ENCODE measurements at places on chromosomes 16 and 17. TPM values are rescaled to one million over a fixed set of nuclear protein-coding genes. Genes with fewer than 3 reads are reported as not detected.
A peak's percentile ranks its signal among the peaks of the same experiment; 100 is the strongest.

DNA sequence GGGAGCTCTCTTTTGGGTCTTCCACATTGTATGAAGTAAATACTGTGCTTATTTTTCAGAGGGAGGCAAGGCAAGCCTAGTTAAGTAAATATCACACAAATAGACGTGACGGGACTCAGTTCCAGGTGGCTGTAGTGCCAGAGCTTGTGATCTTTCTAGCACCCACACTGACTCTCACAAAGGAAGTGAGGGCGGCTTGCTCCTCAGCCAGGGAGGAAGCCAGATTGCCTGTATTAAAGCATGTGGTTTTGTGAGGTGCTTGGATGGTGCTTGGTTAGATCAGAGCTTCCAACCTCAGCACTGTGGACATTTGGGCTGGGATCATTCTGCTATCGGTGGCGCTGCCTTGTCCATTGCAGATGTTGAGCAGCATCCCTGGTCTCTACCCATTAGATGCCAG lies 80.1 kb downstream of the VAT1L start:
- H3K27me3 ChIP-seq = no peaks in the 10 kb centered on the region
- DNase-seq = no peak
- peaks cover 17% of the 10 kb centered on the region for H3K4me1 ChIP-seq
- H3K4me3 ChIP-seq = no peak overlapping the region
- no peak overlapping the region for H3K27ac ChIP-seq
- H3K36me3 ChIP-seq = no peaks in the 10 kb centered on the region

QPRT gene
- 27.8 TPM for total RNA-seq

SOX15 gene
- 1.7 TPM for total RNA-seq

PDXDC1 gene
- total RNA-seq = 67.2 TPM

DNA sequence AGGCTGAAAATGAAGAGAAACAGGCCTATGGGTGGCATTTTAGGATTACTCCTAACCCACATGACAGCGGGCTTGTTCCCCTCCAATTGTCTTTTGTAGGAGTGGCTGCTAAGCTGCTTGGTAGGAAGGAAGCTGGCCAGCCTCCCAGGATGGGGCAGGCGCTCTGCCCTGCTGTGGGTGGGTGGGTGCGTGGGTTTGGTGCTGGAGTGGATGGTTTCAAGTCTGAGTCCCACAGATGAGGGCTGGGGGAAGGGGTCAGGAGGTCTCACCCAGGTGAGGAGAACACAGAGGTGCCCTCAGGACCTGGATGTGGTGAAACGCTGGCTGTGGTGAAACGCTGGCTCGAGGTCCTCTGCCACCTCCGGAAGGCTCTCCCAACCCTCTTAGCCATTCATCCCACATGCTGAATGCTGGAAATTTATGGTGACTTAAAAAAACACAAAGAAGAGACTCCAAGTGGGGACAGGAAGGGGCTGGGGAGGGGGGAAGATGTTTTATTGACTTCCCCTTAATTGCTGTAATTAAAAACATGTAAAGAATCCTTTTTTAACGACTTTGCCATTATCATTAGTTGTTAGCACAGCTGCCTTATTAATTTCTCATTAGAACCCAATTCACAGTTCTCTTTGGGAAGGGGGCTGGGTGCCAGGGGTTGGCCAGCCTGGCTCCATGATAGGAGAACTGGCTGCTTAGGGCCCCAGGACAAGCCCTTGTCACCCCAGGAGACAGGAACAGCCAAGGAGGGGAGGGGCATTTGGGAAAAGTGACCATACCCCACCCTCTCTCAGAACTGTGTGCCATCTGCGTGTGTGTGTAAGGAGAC lies 153.5 kb upstream of the CDC42EP4 start:
- no peak for DNase-seq
- no peak overlapping the region for H3K27ac ChIP-seq
- no peak overlapping the region for H3K4me3 ChIP-seq
- no peaks in the 10 kb centered on the region for H3K27me3 ChIP-seq
- H3K4me1 ChIP-seq = no peaks in the 10 kb centered on the region

MYH13 gene
- total RNA-seq = not detected

DNA sequence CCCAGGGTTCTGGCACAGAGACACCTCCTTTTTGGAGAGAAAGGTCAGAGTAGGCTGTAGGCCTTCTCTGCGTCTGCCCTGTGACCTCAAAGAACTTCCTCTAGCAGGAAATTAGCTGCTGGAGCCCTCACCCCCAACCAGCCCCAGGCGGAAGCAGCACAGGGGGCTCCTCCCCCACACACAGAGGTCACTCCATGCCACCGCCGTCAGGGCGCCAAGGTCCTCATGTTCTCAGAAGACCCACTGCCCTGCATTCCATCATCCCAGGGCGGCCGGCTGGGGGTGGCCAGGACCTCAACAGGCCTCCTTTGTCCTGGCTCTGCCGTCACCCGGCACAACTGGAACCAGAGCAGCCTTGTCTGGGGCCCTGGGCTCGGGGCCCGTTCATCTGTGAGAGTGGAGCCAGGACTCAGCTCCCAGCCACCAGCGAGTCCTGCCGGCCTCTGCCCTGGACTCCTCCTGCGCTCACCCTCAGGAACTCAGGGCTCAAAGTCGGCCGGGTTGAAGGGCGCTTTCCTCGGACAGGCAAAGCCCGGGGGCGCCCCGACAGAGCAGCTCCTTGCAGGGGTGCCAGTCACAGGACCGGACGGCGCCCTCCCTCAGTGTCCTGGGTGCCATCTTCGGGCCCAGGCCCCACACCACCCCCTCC lies 1.2 kb downstream of the TMC6 start:
- peak overlapping the region; percentile 96 for H3K27ac ChIP-seq
- no peaks in the 10 kb centered on the region for H3K27me3 ChIP-seq
- DNase-seq = peak; percentile 78
- peaks cover 59% of the 10 kb centered on the region for H3K4me1 ChIP-seq
- H3K36me3 ChIP-seq = peaks cover 26% of the 10 kb centered on the region

GRCh38 chr17:4499431-4500190 lies 930 bp downstream of the SPNS2 start:
- peak overlapping the region; percentile 59 for H3K4me3 ChIP-seq
- DNase-seq = peak; percentile 42
- H3K27ac ChIP-seq = peak overlapping the region; percentile 85
- H3K27me3 ChIP-seq = no peaks in the 10 kb centered on the region
- H3K4me1 ChIP-seq = peaks cover 43% of the 10 kb centered on the region

- peak; percentile 43 for DNase-seq
- peak overlapping the region; percentile 84 for H3K27ac ChIP-seq
- peaks cover 25% of the 10 kb centered on the region for H3K27me3 ChIP-seq
- peak overlapping the region; percentile 57 for H3K4me3 ChIP-seq
- no peaks in the 10 kb centered on the region for H3K36me3 ChIP-seq
These were observed 5.6 kb upstream of the CRYM start for GRCh38 chr16:21283521-21284289.

GRCh38 chr16:82655072-82655714 lies 28.4 kb downstream of the CDH13 start:
- DNase-seq = no peak
- H3K4me1 ChIP-seq = peaks cover 52% of the 10 kb centered on the region
- no peaks in the 10 kb centered on the region for H3K27me3 ChIP-seq

- H3K4me1 ChIP-seq = peaks cover 59% of the 10 kb centered on the region
- no peaks in the 10 kb centered on the region for H3K36me3 ChIP-seq
- H3K27ac ChIP-seq = peak overlapping the region; percentile 81
- no peak overlapping the region for H3K4me3 ChIP-seq
- H3K27me3 ChIP-seq = no peaks in the 10 kb centered on the region
These were observed 57.2 kb upstream of the MED9 start for GRCh38 chr17:17419631-17420030.

- H3K27me3 ChIP-seq = no peaks in the 10 kb centered on the region
- no peak overlapping the region for H3K4me3 ChIP-seq
- no peak overlapping the region for H3K27ac ChIP-seq
- no peak for DNase-seq
- H3K36me3 ChIP-seq = peaks cover 30% of the 10 kb centered on the region
These were observed 32.1 kb downstream of the TOM1L1 start for GRCh38 chr17:54932711-54933110.

ATP1B2 gene
- total RNA-seq = 4.4 TPM

- no peaks in the 10 kb centered on the region for H3K4me1 ChIP-seq
- peaks cover 64% of the 10 kb centered on the region for H3K27me3 ChIP-seq
- H3K4me3 ChIP-seq = no peak overlapping the region
- no peak overlapping the region for H3K27ac ChIP-seq
These were observed 203.4 kb upstream of the FOXF1 start for GRCh38 chr16:86306811-86307513.

GRCh38 chr17:17647524-17648178 lies 33.6 kb upstream of the RAI1 start:
- DNase-seq = no peak
- no peaks in the 10 kb centered on the region for H3K27me3 ChIP-seq
- H3K4me3 ChIP-seq = no peak overlapping the region
- no peaks in the 10 kb centered on the region for H3K4me1 ChIP-seq
- no peak overlapping the region for H3K27ac ChIP-seq
- H3K36me3 ChIP-seq = no peaks in the 10 kb centered on the region

ADORA2B gene
- 0.66 TPM for total RNA-seq

DUXB gene
- total RNA-seq = not detected

DNA sequence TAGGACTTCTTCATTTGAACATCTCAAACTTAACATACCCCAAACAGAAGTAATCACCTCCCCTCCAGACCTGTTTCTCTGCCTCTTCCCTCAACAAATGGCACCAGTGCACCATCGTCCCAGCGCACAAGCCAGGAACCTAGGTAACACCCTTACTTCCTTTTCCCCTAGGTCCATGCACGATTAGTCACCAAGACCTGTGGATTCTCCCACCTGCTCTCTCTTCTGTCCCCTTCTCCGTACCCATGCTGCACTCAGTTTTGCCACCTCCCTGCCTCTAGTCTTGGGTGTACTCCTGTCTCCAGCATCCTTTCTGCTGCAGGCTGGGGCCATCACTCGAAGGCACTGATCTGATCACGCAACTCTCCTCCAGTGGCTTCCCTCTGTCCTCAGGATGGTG lies 3.2 kb downstream of the EMC8 start:
- no peak overlapping the region for H3K4me3 ChIP-seq
- no peak overlapping the region for H3K27ac ChIP-seq
- no peaks in the 10 kb centered on the region for H3K36me3 ChIP-seq
- peaks cover 35% of the 10 kb centered on the region for H3K4me1 ChIP-seq

TMEM88 gene
- 28.8 TPM for total RNA-seq

DNA sequence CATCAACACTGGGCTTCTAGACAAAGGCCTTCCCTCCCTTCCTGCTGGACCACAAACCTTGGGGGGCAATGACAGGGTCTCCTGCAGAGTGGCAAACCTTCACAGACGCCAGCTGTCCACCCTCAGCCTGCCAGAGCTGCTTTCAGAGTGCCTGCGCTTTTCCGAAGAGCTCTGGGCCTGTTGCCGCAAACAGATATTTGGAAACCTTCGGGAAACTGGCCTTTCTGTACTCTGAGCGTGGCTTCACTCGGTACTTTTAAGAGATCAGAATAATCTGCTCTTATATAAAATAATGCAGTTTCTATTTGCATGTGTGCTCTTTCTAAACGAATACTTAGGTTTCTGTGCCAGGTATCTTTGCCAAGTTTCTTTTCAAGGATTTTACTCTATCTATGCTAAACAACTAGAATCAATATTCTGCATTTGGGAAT lies 152.1 kb upstream of the CHMP6 start:
- DNase-seq = no peak
- H3K27me3 ChIP-seq = no peaks in the 10 kb centered on the region
- no peak overlapping the region for H3K27ac ChIP-seq
- H3K4me3 ChIP-seq = no peak overlapping the region

DNA sequence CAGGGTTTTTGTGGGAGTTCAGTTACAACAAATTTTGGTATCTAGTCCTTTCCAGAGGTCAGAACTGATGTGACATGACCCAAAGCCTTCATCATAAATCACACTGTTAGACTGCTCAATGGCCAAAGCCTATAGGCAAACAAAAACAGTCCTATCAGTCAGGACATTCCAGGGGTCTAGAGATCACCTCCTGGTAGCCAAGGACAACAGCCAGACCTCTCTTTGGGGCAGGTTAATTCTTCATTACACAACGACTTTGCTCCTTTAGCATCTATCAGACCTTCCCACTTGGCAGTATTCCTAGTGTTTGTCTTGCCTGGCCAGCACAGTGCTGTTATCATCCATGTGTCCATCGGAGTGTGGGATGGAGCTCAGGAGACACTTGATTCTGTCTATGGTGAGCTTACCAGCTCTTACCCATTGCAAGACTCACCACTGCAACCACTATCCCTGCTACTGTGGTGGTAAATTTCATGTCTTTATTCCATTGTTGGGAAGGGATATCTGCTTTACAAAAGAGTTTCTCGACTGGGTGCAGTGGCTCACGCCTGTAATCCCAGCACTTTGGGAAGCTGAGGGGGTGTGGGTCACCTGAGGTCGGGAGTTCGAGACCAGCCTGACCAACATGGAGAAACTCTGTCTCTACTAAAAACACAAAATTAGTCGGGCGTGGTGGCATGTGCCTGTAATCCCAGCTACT lies 95.5 kb upstream of the DHX40 start:
- no peaks in the 10 kb centered on the region for H3K36me3 ChIP-seq
- no peaks in the 10 kb centered on the region for H3K4me1 ChIP-seq
- no peak overlapping the region for H3K4me3 ChIP-seq

CCDC78 gene
- 0.27 TPM for total RNA-seq

DNA sequence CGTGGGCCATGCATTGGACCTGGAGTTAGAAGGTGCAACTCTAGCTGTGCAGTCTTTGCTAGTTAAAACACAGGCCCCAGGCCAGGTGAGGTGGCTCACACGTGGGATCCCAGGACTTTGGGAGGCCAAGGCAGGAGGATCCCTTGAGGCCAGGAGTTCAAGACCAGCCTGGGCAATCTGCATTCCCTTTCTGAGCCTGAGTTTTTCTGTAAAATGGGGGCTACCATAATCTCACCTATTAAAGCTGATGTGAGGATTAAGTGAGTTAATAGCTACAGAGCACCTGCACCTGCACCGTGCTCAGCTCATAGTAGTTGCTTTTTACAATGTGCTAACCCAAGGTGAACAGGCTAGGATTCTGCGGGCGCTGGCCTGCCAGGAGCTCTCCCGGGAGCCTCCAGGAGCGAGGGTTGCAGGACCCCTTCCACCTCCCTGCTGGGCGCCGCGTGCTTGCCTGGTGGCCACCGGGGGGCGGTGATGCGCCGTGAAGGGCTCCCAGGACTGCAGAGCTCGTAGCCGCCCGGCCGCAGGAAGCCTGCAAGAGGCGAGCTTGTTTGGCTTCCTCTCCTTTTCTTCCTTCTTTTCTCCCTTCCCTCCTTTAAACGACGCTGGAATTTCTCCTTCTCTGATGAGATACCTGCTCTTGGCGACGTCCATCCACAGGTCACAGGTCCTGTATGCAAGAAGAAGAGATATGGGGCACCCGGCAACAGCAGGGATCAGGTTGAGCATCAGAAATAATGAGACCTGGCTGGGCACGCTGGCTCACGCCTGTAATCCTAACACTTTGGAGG lies 51.3 kb downstream of the ZFP90 start:
- peak; percentile 44 for DNase-seq
- H3K4me3 ChIP-seq = no peak overlapping the region
- H3K27me3 ChIP-seq = no peaks in the 10 kb centered on the region
- H3K4me1 ChIP-seq = no peaks in the 10 kb centered on the region

- H3K36me3 ChIP-seq = no peaks in the 10 kb centered on the region
- peak overlapping the region; percentile 13 for H3K4me3 ChIP-seq
- no peak overlapping the region for H3K27ac ChIP-seq
- DNase-seq = no peak
These were observed 26.7 kb downstream of the ITGAL start for GRCh38 chr16:30499284-30499683.

GRCh38 chr16:50273888-50274325 lies 7.6 kb downstream of the ADCY7 start:
- no peaks in the 10 kb centered on the region for H3K36me3 ChIP-seq
- H3K4me1 ChIP-seq = no peaks in the 10 kb centered on the region
- no peak for DNase-seq

GRCh38 chr17:78771758-78772382 lies 10.2 kb downstream of the CYTH1 start:
- peaks cover 23% of the 10 kb centered on the region for H3K4me1 ChIP-seq
- H3K27me3 ChIP-seq = no peaks in the 10 kb centered on the region
- no peak overlapping the region for H3K4me3 ChIP-seq
- no peaks in the 10 kb centered on the region for H3K36me3 ChIP-seq
- H3K27ac ChIP-seq = peak overlapping the region; percentile 65
